ENCODE measurements at places on chromosomes 6 and 20.
A peak's percentile ranks its signal among the peaks of the same experiment; 100 is the strongest.

DNA sequence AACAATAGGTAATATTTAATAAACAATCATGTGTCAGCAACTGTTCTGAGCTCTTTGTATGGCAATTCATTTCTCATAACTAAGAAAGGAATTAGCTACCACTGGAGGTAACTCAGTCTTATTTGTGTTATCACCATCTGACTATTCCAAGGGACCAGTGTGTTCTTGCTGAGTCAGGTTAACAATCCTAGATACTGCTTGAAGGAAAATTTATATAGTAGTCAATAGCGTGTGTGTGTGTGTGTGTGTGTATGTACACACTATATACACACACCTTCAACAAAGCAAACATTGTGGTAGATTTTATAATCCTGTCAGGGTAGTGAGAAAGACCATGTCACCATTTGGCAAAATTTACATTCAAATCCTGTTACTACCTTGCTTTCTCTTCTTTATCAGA lies 45.8 kb upstream of the SMIM8 start:
- DNase-seq: no peak

- no peak for DNase-seq
Observed at GRCh38 chr20:4667371-4667773, 54.3 kb upstream of the PRND start.

DNA sequence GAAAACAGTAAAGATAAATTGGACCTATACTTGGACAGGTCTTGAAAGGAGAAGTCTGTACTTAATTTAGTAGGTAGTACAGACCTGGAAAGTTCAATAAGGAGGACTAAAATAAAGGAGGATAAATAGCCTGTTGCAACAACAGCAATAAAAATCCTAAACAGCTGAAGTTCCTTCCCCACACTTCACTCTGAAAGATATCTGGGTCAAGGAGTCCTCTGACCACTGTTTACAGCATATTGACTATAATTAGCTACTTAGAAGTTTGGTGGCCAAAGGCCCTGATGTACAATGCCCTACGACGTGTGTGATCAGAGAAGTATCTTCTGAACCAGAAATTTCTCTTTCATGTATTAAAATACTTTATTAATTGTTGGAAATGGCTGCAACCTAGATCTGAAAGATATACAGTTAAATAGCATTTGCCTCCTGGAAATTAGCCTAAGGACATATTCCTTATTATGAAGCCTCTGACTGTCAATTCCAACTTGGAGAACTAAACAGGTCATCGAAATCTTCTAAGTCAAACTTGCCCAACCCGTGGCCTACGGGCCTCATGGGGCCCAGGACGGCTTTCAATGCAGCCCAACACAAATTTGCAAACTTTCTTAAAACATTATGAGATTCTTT lies 82.8 kb downstream of the KIF13A start:
- no peak for DNase-seq

- no peak for DNase-seq
Observed at GRCh38 chr6:42429042-42429585, 22.6 kb downstream of the TRERF1 start.

GRCh38 chr6:82268301-82268846 lies 20.8 kb upstream of the IBTK start:
- DNase-seq: peak; percentile 37

DNA sequence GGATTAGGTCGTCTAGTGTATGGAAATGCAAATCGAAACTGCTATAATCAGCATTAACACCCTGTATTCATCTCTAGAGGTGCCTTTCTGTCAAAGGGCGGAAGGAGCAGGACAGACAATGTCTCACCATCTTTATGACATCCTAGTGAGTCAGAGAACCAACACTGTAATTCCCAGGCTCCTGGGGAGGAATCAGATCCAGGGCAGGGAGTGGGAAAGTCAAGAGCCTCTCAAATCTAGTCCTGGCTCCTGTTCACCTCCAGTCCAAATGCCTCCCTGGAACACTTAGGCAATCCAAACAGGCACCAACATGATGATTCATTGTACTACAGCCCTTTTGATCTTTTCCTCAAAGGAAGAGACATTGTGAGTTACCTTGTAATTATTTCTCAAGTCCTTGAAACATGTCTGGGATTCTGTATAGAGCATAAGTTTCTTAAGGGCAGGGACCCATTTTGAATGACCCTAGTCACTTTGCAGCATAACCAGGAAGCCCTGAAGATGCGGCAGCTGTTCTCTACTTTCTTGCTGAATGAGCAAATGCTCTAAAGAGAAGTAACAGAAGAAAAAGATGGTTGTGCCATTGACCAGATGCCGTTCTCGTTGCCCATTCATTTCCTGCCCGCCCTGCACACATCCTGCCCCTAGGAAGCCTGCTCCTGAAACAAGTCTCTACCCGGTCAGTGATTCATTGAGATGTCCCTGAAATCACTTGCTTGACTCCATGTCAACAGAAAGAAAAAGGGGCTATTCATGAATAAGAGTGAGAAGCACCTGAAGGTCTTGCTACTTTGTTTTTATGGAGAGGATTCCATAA lies 112.8 kb upstream of the JARID2 start:
- peak; percentile 83 for DNase-seq

GRCh38 chr20:2816583-2817340 lies 598 bp downstream of the TMEM239 start:
- no peak for DNase-seq

- DNase-seq: no peak
Observed at GRCh38 chr20:59630526-59630925, 26.2 kb downstream of the PHACTR3 start.

DNA sequence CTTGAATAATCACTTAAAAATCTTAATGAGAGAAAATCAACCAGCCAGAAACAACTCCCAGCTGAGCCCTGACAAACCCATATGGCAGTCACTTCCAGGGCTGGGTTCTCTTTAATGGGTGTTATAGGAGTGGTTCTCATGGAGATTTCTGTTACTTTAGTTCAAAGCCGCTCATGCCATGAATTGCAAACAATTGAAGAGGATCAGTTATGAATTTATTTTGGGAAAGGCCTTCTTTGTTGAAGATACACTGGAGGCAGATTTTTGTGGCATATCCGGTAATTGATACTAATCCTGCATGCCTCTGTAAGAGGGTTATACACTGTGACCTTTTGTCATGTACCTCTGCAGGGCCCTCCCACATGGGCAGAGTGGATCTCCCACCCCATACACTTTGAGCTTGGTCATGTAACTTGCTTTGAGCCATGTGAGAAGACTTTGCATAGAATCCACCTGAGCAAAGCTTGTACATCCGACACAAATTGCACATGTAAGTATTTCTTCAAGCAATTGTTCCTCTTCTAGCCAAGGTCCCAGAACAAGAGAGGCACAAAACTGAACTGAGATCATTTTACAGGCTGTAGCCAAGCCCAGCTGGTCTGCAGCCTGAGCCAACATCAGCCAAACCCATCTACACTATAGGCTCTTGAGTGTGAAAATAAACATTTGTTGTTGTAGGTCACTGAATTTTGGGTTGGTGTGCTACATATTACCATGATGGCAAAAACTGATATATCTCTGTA lies 492.3 kb downstream of the PREX1 start:
- DNase-seq: no peak

DNA sequence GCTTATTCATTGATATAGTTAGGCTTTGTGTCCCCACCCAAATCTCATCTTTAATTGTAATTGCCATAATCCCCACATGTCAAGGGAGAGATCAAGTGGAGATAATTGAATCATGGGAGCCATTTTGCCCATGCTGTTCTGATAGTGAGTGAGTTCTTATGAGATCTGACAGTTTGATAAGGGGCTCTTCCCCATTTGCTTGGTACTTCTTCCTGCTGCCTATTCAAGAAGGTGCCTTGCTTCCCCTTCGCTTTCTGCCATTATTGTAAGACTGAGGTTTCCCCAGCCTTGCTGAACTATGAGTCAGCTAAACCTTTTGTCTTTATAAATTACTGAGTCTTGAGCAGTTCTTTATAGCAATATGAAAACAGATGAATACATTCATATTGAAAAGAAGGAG lies 45.6 kb downstream of the CENPW start:
- DNase-seq: no peak

GRCh38 chr20:34615477-34615876 lies 57.0 kb downstream of the MAP1LC3A start:
- peak; percentile 9 for DNase-seq

- DNase-seq: no peak
Observed at GRCh38 chr20:57322476-57322875, 7.1 kb upstream of the SPO11 start.

- no peak for DNase-seq
Observed at GRCh38 chr6:20266851-20267608, 54.8 kb upstream of the MBOAT1 start.

DNA sequence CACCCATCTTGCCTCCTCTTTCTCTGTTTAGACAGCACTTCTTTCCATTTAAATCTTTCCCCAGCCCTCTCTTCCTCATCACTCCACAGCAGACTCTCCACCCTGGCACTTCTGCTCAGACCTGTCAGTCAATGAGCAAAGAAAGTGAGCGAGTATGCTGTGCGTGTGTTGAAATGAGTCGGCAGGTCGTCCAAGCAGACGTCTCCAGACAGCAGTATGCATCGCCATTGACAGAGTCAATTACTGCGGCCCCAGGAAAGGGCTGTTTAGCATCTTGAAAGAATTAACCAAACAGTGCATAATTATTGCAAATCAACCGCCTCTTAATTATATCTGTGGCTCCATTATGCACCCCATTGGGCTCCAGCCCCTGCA lies 54.8 kb upstream of the KCNG1 start:
- DNase-seq: no peak
